ENCODE measurements at places on chromosomes 16 and 17.
A peak's percentile ranks its signal among the peaks of the same experiment; 100 is the strongest.

GRCh38 chr16:65950211-65950610 lies 416.3 kb upstream of the CDH5 start:
- DNase-seq: no peak

DNA sequence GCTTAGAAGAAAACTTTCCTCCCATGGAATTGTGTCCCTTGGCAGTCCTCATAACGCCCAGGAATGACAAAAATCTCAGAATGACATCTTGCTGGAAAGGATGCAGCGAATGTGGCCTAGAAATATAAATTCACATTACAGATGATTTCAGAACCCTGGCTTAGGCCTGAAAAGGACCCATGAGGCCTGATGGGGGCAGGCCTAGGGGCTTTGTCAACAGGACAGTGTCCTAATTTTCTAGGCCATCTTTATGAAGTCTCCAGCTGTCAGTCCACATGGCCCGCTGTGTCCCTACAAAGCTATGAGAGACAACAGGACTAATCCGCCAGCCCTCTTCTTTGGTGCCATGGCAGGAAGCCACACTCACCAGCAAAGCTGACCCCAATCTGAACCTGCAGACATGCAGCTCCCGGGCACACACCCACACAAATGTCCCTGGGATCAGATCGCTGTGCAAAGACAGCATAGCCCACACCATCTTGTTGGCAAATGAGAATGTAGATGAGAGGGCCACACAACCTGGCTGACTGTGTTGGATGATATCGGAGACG lies 40.4 kb upstream of the DNAH17 start:
- DNase-seq: no peak

GRCh38 chr17:64689106-64689505 lies 27.0 kb upstream of the SMURF2 start:
- DNase-seq: peak; percentile 11

DNA sequence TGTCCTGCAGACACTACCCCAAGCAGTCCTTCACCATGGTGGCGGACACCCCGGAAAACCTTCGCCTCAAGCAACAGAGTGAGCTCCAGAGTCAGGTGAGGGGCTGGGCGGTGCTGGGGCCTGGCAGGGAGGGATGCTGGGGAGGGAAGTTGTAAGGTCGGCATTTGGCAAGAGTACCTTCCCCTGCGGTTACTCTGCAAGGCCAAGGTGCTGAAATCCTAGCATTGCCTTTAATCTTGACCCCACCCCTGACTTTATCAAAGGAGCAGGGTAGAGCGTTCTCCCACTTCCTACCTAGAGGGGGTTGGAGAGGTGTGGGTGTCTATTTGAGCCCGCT lies 20.5 kb downstream of the LASP1 start:
- DNase-seq: no peak

- no peak for DNase-seq
Observed at GRCh38 chr17:68457168-68457538, at the start of gene WIPI1. Gene WIPI1 (minus strand): TSS chr17:68457496. CDS start chr17:68457421, 75 bp downstream.

DNA sequence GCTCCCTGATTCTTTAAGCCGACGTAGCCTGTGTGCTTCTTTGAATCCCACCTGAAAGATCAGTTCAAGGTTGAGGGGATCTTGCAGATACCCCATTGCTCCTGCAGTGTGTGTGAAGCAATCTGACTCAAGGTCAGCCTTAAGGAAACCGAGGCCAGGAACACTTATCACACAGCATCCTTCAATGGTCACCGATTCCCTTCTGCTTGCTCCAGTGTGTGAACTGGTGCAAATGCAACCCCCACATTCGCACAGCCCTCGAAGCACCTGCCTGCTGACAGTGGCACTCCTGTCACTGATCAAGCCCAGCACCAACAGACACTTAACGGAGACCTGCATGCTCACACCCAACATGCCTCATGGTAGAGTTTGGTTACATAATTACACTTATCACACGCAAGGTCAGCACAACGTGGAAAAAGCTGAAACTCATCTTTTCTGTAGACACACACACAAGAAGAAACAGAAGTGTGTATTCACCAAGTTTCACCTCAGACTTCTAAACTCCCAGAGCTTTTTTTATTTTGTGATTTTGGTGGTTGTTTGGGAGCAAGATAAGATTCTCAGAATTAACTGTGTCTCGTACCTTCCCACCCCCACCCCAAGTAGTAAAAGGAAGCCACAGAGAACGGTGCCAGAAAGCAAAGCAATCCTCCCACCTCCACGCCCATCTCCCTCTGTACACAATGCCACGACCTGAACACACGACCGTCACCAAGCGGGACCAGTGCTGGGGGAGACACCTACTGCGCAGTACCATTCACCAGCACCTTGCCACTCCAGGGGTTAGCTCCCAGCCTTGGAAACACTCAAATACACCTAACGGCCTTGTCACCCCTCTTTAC lies 37.2 kb downstream of the LITAFD start:
- no peak for DNase-seq

DNA sequence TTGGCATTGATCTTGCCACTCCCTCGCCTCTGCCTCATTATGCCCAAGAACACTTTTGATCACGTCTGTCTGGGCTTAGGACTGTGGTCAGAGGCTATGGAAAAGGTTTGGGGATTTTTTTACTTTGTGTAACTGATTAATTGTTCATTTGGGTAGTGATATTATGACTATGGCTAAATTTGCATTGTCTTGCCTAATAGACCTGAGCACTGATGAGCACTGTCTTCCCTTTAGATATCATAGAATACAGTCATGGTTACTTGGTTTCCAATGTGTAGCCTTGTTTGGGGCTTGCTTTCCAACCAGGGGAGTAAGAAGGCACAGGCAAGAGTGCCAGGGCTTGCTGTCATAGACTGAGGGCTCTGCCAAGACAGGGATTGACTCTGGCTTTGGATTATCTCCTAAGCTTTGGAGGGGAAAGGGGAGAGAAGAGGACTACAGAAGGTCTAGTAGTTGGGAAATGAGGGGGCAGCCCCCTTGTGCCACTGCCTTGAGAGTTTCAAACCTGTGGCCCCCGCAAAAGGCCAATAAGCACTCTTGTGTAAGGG lies 13.7 kb downstream of the LIMD2 start:
- DNase-seq: no peak

DNA sequence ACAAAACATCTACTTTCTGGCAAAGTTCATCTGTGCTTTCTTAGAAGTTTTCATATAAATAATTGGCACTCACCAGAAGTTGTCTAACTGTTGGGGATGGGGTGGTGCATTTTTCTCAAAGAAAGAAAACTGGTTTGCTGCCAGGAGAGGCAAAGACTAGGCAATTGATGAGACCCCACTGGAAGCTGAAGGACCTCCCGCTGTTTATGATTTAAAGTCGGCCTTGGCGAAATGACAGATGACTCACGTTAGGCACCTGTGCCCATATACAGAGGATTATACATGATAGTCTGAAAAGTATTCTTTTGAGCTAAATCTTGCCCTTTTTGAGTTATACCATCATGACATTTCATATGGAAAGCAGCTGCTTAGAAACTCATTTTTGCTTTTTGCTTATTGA lies 193.0 kb upstream of the ZFHX3 start:
- no peak for DNase-seq

DNA sequence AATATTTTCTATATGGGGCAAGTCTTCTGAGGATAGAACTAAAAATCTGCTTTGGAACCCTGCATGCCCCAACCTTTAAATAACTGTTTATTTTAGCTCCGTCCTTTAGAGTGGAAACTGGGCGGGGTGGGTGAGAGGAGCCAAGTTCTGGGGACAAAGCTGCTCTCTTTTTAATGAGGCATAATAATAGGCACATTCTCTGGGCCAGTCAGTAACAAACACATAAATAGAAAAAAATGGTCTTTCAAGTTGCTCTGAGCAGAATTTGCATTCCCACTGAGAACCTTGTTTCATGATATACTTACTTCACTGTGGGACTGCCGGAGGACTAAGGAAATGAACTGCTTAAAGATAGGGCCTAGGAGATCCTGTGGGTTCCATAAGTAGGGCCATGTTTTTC lies 51.5 kb downstream of the KNOP1 start:
- DNase-seq: no peak

DNA sequence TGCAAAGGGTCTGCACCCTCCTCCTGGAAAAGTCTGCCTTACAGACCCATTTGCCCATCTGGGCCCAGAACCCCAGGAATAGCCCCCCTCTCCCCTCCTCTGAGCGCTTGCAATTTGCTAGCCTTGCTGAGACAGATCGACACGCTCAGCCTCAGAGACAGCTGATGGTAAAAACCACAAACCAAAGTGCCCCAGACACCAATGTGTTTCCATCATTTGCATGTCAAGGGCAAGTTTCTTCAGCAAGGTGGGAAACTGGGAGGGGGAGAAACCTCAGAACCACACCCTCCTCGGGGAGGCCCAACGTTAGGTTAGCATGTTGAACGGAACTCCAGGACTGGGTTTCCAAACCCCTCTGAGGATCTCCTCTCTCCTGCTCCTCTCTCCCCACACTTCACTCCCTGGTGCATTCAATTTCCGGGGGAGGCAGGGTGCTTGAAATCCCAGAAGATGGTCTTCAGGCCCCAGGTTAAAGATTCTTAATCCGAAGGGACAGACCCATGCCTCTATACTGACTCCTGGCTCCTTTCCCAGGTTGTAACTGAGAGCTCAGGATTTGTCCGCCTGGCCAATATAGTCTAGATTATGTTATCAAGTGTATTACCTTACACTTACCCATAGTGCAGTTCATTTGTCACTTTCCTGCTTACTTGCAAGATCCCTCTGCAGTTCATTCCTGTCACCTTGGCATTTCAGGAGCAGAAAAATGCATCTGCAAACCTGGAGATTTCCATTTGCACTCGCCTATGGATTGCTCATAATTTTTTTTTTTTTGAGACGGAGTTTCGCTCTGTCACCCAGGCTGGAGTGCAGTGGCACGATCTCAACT lies 1.3 kb upstream of the CUEDC1 start:
- DNase-seq: no peak

DNA sequence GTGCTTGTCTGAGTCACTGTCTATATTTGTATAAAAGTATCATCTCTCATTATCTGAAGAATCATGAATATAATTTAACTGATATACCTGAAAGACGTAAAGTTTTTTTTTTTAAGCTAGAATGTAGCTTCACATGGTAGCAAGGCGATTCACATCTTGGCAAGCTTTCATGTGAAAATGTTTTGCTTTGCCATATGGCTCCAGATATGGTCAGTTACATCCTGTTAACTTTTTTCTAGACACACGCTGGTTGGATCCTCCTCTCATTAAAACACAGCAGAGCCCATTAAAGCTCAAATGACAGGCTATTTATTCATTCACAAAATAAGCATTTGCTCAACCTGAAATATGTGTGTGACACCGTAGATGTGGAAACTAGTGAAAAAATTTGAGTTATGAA lies 412.8 kb downstream of the KIF2B start:
- no peak for DNase-seq

DNA sequence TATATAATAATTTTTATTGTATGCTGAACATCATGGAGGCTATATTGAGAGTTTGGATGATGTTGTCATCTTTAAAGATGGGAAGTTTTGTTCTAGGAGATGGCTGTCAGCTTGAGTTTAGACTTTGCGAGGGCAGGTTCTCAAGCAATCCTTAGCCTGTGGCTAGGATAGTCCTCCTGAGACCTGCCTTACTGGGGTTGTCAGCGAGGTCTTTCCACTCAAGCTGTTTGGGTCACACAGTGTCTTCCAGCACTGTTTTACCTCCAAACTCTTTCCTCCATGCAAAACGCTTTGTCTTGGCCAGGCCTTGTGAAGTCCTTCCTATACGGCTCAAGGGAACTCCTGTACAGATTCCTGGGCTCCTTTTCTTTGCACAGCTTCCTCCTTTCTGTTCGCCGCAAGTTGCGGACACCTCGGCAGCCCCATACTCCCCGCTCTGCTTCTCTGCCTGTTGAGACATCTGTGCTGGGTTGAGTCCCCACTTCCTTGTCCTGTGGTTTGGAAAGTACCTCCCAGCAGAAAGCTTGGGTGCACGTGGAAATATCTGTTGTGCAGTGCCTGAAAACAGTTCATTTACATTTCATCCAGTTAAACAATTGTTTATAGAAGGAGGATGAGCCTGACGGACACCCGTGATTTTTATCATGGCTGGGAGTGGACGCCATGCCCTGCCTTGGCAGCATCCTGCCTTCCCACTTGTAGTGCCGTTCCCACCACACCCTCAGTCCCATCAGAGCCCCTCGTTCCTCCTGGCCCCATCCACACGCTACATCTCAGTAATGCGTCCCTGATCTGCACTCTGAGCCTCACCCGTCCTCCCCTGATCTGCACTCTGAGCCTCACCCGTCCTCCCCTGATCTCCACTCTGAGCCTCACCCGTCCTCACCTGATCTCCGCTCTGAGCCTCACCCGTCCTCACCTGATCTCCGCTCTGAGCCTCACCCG lies 55.0 kb upstream of the CBFA2T3 start:
- DNase-seq: no peak

DNA sequence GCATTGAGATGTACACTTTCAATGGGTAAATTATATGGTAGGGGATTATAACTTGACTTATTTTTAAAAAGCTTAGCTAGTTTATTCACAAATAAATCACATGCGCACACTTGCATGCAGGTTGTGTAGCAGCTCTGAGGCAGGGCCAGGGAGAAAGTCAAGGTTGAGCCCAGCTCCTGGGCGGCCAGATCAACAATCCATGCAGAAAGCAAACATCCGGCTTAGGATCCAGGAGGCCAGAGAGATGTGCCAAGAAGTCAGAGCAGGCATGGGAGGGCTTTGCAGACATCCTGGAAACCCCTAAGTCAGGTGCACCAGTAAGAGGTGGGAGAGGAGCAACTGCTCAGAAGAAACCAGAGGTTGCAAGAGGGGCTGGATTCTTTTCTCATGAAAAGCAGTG lies 186.5 kb downstream of the AXIN2 start:
- no peak for DNase-seq

- no peak for DNase-seq
Observed at GRCh38 chr17:9226794-9227135, 205.5 kb downstream of the NTN1 start.

GRCh38 chr16:71893888-71894228 lies 1.5 kb upstream of the IST1 start:
- no peak for DNase-seq

GRCh38 chr16:86510465-86511261 lies at the start of gene FOXF1:
Gene FOXF1 (plus strand): TSS chr16:86510527. CDS start chr16:86510570, 43 bp downstream.
- no peak for DNase-seq

GRCh38 chr17:62309396-62309795 lies 71.0 kb upstream of the EFCAB3 start:
- no peak for DNase-seq

DNA sequence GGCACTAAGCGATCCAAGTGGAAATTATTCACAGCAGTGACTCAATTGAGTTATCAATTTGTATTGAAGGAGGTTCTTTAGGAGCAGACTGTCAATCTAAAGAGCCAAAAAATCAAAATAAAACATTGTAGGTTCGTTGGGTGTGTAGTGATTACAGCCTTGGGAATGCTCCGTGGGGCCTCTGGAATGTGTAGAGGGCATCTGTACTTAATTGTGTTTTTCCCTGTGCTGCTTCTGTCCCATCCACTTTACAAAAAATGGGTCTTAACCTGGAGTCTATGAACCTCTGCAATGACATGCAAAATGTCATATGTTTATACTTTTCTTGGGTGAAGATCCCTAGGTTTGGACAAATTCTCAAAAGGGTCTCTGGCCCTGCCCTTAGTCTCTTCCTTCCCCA lies 215.1 kb downstream of the CCDC182 start:
- DNase-seq: no peak
